ENCODE measurements at places on chromosomes 2 and 18.

GRCh38 chr2:206890926-206891325 is 48.4 kb upstream of the CPO start:
- no peak for DNase-seq

GRCh38 chr2:138931284-138932256 is 151.4 kb upstream of the NXPH2 start:
- DNase-seq, result no peak

GRCh38 chr2:181774685-181775084 is 94.4 kb upstream of the NEUROD1 start:
- DNase-seq, result peak; percentile 42

DNA sequence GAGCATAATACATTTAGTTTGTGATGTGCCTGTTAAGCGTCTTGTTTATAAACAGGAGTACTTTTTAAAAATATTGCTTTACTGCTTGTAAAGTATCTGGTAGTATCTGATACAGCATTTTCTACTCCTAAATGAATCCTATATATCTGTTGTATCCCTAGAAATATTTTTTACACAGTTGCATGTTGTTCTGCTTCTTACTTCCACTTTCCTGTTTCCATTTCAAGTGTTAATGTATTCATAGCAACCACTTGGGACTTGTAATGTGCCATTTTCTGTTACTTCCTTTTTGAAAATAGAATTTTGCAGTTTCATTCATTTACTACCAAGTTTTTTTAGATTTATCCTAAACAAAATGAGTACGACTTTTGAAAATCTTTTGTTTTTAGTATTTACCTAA is 24.9 kb downstream of the CCNT2 start:
- no peak for DNase-seq

GRCh38 chr2:217827430-217828201 is 175.2 kb downstream of the TNS1 start:
- DNase-seq, result no peak

DNA sequence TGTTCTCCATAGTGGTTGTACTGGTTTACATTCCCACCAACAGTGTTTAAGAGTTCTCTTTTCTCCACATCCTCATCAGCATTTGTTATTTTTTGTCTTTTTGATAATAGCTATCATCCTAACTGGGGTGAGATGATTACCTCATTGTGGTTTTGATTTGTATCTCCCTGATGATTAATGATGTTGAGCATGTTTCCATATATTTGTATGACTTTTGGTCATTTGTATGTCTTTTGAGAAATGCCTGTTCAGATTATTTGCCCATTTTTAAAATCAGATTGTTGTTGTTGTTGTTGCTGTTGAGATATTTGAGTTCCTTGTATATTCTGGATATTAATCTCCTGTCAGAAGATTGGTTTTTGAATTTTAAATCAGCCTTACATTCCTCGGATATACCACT is 147.5 kb downstream of the NCOA1 start:
- no peak for DNase-seq

- DNase-seq, result no peak
These were observed 56.1 kb downstream of the ZNF236 start for GRCh38 chr18:76878426-76878825.

GRCh38 chr2:238100821-238101771 is 956 bp downstream of the ESPNL start:
- no peak for DNase-seq

GRCh38 chr2:71772510-71773172 is 319.3 kb downstream of the DYSF start:
- DNase-seq, result no peak

- peak; percentile 25 for DNase-seq
These were observed 53.1 kb downstream of the ZNF521 start for GRCh38 chr18:25298853-25299274.

DNA sequence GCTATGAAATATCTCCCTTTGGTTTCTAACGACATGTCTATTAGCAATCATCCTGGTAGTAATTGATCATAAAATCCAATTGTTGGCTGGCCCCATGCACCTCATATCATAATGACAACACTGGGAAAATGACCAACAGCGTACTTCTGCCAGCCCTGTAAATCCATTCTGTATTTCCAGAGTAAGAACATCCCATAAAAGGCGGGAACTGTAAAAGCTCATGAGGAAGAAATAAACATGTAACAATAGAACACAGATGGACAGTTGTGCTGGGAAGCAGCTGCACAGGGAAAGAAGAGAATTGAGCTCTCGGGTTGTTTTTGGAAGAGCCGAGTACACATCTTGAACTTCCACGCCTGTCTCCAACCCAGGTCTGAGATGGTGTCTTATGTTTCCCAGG is 218.7 kb downstream of the CMPK2 start:
- no peak for DNase-seq

DNA sequence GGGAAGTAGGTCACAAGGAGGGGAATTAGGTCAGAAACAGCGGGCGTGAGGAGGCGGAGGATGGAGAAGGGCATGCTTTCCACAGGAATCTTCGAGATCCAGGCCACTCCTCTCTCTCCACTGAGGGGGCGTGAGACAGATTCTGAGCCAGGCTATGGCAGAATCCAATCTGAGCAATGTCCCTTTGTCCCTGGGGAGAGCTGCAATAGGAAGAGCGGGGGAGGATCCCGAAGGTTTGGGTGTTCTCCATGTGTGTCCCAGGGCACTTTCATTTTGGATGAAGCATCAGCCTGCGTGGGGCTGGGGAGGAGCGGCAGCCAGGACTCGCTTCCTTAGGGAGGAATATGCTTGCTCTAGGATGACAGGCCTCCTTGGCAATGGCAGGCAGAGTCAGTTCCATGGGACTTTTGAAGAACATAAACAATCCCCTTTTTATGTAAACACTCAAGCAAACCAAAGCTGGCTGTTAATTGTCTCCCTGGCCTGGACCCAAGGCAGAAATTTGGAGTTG is 84.0 kb downstream of the LIPG start:
- DNase-seq, result no peak

DNA sequence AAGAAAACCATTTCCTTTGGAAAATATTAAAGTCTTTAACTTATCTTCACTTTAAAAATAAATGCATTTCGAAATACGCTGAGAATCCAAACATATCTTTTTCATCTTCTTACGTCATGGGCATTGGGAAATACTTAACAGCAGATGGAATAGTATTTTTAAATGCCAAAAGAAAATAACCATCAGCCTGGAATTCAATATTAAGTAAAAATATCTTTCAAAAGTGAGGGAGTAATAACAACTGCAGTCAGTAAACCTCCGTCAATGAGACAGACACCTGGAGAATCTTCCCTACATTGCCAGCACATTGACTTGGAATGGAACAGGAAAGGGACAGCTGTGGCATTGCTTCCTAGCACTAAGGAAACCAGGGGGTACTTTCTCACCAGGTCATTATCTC is 290.4 kb upstream of the TNP1 start:
- peak; percentile 81 for DNase-seq

- no peak for DNase-seq
These were observed 44.4 kb downstream of the CRACDL start for GRCh38 chr2:98891591-98891990.

DNA sequence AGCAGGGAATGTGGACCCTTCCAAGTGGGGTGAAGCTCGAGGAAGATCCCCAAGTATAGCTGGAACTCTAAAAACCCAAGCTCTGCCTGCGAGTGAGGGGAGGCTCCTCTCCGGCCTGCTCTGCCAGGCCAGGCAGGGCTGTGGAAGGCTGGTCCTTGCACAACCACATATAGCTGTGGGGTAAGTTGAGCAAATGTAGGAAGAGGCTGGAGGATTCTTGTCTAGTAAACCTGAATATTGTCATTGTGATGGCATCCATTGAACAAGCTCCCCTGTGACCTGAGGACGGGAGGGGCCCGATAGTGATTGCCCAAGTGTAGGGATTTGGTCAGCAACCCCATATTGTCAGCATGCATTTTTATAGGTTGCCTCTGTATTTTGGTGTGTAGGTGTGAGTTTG is 103.0 kb downstream of the ACKR3 start:
- DNase-seq, result peak; percentile 67

DNA sequence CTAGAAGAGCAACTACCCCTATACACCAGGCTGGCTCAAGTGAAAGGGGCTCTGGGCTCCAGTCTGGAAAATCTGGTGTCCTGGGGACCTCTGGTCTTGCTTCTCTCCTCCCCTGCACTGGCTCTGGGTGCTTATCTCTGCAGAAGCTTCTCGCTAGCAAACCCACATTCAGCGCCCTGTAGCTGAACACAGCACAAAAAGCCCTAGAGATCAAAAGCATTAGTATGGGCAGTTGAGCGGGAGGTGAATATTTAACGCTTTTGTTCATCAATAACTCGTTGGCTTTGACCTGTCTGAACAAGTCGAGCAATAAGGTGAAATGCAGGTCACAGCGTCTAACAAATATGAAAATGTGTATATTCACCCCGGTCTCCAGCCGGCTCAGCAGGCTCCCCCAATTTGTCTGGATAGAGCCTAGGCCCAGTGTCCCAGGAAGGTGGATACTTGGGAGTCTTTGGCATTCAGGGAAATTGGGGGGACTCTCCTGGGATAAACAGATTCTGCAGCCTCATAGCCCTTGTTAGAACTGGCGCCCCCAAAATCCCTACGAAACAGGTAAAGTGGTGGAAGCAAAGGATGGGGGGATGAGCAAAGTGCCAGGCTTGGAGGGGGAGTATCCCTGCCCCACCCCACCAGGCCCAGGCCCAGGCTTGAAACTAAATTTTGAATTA is 2.5 kb upstream of the HOXD4 start:
- no peak for DNase-seq

DNA sequence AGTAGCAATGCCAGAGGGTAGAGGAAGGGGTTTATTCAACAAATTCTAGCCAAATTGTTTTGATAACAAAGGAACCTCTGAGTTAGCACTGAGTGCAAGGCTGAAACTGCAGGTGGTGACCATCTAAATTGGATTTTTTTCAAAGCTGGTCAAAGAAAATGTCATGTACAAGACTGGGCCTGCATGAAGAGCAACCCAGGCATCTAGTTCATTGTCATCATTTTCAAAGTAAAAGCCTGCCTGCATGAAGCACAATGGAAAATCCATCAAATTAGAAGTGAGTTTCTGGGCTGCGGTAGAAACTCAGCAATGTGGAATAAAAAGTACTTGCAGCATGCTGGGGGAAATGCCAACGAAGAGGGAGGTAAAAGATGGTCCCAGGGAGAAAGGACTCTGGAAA is 80.8 kb upstream of the PPP1CB start:
- DNase-seq, result no peak
